Stimulated activated CD8-positive, alpha-beta memory T cell treated with anti-CD3 and anti-CD28 coated beads, Interleukin-15, amount 100 ng/mL, for 4 hours (primary cell): ENCODE measurements at places on chromosomes 4 and X.

GRCh38 chr4:30728311-30728710, 8.1 kb downstream of the PCDH7 start:
- DNase-seq = no peak

DNA sequence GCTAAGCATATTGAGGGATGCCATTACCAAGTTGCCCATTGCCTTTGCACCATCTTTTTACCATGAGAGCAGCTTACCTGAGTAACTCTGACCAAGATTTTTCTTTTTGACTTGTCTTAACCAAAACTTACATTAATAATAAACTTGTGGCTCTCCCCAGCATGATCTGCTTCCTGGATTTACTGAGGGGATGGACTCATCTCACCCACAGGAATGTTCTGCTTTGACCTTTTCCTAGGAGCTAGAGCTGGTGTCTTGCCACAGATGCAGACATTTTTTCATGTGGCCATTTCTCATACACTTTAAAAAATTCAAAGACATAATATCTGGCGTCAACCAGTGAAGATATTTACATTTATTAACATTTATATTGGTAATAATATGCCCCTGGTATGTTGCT, 79.2 kb upstream of the EFHC2 start:
- no peak for DNase-seq

DNA sequence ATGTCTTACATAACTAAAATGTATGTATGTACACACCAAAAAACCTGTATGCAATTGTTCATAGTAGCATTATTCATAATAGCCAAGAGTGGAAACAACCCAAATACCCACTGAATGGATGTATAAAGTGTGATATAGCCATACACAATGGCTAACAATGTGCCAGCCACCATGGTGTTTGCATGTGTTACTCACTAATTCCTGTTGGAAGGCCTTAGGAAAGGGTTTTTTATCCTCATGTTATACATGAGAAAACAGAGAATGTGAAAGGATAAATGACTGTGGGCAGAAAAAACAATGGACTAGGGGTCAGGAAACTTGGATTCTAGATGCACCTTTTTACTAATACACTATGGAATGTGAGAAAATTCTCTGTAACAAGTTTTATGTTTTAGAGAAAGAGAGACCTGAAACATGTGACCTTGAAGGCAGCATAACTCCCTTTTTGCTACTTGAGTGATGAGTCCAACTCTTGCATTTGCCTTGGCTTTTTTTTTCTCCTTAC, 55.7 kb downstream of the TIGD2 start:
- DNase-seq = no peak

DNA sequence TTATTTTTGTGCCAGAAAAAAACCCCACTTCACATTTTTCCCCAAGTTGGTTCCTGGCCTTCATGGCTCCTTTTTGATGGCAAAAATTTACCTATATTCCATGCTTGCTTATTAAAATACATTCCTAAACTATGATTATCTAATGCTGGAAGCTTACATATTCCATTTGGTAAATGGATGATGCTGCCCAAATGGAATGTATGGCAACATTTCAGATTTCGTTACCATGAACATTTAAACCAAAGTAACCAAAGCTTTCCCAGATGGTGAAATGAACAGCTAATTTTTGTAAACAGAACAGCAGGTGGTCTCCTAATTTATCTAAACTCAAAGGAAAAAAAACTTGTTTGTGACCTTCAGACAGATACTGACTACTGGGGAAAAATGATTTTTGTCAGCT, 110.8 kb upstream of the TEX13A start:
- DNase-seq = no peak

DNA sequence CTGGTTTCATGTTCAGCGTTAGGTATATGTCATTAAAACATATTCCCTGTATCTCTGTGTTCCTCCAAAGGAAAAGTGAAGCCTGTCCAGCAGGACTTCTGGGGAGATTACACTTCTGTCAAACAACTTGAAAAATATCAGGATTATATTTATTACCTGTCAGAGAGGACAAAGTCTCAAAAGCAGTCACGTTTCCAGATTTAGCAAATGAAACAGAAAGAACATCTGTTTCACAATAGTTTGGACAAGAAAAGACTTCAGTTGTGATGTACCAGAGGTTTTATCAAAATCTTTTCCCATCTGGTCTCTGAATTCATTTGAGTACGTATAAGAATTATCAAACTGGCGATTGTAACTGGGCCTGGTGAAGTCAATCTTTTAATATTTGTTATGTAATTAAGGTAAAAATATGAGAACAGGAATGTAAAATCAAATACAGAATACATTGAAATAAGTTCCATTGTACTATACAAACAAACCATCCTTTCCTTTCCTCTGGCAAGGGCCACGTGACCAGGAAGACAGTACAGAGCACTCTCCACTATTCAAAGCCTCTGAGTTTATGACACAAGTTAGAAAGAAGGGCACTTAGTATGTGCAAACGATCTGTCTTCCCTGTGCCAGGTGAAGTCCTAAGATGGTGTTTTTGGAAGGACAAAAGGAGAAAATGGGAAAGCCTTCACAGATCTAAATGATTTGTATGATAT, 3.2 kb downstream of the CASP3 start:
- DNase-seq = no peak

- DNase-seq = no peak
Measured at GRCh38 chr4:105541420-105541819, 11.0 kb upstream of the ARHGEF38 start.

- DNase-seq = no peak
Measured at GRCh38 chr4:71470524-71470923, 131.7 kb downstream of the SLC4A4 start.

DNA sequence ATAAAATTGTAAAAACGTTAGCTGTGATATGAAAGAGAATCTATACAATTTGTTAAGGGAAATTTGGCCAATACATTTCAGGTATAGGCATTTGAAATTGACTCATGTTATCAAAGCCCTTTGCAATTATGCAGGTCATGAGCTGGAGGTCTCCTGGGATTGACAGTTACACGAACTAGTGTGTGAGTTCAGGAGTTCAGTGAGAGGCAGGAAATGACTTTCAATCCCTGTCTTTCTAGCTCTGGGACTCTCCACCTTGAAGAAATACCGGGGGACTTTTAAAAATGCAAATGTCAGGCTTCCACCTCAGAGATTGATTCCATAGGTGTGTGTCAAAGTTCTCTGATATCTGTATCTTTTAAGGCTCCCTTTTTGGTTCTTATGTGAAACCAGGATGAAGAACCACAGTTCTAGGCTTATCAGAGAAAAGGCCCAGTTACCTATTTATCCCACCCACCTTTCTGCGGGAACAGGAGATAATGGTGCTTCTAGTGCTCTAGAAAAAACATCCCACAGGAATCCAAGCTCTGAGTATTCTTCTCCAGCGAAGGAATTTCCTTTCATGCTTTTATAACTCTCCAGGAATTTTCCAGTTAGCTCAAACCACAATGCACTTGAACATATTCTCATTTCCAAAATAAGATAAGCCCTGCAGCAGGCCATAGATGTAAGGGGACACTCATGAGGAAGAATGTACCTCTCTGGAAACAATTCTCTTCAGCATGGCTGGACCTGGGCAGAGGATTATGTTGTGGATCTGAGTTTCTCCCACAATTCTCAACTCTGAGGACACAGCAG, 501.0 kb downstream of the IDS start:
- DNase-seq = no peak

DNA sequence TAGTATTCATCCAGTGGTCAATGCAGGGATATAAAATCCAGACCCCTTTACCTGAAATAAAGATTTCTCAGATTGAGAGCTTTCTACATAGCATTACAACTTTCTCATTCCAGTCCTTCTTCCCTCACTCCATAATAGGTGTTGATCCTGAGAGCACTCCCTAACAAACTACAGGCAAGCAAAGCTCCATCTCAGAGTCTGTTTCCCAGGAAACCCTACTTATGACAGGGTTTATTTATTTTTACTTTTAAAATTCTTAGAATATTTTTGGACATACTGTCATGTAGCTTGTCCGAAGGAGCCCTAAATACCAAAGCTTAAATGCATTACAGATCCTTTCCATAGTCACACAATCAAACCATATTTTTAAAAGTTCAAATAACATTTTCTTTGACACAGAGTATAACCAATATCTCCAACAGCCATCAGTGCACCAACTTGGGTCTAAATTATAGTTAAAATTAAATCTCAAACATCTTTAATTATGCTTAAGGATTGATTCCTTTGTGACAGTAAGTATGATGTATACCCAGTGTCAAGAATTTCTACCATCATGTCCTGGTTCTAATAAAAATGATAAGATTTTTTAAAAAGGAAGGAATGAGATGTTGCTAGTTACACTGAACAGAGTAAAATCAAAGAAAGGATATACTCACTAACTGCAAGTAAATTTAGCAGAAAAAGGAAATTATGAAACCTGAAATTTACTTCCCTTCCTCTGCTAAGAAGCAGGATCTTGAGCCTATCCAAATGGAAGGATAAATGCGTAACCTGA, 580.4 kb upstream of the ADGRL3 start:
- no peak for DNase-seq

GRCh38 chrX:154473683-154474082, 5.4 kb downstream of the LAGE3 start:
- no peak for DNase-seq

DNA sequence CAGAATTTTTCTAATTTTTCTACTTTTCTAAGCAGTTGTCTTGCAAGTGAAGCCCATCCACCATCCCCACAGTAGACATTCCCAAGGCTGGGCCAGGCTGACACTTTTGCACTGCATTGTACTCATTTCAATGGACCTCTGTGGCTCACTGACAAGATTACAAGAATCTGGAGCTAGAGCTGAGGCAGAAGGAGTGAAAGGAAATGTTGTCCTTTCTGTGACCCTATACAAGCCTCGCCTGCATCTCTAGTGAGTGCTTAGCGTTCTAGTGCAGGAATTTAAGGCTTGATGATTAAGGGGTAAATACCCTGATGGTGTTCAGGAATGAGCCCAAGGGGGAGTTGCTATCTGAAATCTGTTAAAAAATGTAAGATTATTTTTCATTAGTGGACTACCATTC, 6.3 kb downstream of the MAGED1 start:
- DNase-seq = no peak

DNA sequence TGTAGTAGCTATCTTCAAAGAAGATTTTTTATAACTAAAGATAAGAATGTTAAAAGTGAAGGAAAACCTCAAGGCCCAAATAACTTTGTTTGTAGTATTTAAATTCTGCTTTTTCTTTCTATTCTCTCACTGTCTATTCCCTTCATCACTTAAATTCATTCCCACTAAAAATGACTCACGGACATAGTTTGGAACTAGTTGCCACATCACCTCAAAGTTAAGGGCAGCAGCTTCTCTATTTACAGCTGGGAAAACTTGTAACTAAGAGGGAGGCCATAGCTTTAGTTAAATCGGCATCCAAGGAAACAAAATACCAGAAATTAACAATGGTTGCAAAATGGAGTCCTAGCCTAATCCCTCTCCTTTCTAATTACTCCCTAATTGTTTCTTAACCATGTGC, 325.4 kb upstream of the MAGEB2 start:
- DNase-seq = no peak
